ENCODE measurements at places on chromosomes 7 and 10. TPM values are rescaled to one million over a fixed set of nuclear protein-coding genes. Genes with fewer than 3 reads are reported as not detected.

Gene CPA2
- total RNA-seq, result 0.73 TPM

- DNase-seq, result no peak
Observed at GRCh38 chr10:122495406-122496340, 34.3 kb downstream of the HTRA1 start.

Gene CDHR3
- 3.2 TPM for total RNA-seq

GRCh38 chr10:52486840-52487611 lies 172.9 kb downstream of the DKK1 start:
- no peak for DNase-seq

Gene EBF3
- total RNA-seq, result 1.2 TPM

Gene FRAT2
- 9.2 TPM for total RNA-seq

GRCh38 chr7:73828107-73828803 lies 2.5 kb upstream of the CLDN4 start:
- no peak for DNase-seq

DNA sequence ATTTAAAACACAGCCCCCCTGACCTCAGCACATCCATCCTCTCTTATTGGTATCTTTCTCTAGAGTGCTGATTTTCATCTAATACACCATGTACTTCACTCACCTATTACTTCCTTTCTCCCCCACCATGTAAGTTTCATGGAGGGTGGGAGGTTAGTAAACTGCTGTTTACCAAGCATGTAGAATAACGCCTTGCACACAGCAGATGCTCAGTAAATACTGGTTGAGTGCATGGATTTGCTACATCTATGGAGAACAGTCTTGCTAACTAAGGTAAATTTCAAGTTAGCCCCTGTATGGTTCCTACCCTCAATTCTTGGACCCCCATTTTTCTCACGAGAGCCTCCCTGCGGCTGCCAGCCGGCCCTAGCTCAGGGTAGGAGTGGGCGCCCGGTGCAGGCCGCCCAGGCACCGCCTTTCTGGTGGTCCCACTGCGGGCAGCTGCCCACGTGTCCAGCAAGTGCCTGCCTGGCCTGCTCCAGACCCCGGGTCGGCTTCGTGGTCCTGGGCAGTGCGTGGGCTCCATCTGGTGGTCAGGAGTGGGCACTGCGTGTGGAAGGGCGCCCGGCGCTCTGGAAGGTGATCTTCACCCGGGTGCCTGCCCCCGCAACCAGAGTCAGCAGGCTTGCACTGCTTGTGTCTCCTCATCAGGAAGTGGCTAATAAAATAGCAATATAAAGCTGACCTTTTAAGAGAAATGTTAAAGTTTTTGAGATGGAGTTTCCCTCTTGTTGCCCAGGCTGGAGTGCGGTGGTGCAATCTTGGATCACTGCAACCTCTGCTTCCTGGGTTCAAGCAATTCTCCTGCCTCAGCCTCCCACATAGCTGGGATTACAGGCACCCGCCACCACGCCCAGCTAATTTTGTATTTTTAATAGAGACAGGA lies 63.4 kb upstream of the DNAJB6 start:
- DNase-seq, result no peak

GRCh38 chr10:1323951-1324350 lies 267.8 kb downstream of the WDR37 start:
- DNase-seq, result no peak

GRCh38 chr7:65250697-65251395 lies 122.8 kb upstream of the ZNF92 start:
- no peak for DNase-seq

DNA sequence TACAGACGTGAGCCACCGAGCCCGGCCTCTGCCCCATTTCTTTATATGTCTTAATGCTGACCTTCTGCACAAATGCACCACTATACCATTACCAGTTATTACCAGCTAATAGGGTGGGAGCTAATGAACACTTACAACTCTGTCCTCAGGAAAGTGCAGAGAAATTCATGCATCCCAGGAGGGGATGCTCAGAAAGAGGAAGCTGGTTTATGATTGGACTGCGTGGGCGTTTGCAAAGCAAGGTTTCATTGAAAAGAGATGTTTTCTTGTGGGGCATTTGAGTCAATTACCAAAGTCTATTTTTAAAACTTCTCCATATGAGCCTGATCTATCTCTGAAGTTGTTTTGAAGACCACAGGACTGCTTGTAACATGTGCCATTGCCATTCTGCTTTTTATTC lies 417.7 kb upstream of the CELF2 start:
- DNase-seq, result no peak

DNA sequence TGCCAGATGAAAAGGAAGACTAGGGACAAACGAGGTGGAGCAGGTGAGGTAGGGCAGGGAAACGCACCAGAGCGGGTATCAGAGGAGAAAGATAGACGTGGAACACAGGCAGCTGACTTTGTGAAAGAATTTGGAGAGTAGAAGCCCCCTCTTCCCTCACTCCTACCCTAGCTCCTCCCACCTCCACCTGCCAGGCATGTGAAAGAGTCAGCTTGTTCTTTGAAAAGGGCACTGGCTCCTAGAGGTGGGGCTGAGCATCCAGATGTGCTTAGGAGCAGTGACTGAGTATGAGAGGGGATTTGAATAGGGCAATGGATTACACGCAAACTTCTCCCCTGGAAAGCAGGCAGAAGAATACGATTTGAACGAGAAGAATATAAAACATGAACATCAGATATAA lies 174.2 kb upstream of the INHBA start:
- DNase-seq, result no peak

Gene EBLN1
- total RNA-seq, result not detected

DNA sequence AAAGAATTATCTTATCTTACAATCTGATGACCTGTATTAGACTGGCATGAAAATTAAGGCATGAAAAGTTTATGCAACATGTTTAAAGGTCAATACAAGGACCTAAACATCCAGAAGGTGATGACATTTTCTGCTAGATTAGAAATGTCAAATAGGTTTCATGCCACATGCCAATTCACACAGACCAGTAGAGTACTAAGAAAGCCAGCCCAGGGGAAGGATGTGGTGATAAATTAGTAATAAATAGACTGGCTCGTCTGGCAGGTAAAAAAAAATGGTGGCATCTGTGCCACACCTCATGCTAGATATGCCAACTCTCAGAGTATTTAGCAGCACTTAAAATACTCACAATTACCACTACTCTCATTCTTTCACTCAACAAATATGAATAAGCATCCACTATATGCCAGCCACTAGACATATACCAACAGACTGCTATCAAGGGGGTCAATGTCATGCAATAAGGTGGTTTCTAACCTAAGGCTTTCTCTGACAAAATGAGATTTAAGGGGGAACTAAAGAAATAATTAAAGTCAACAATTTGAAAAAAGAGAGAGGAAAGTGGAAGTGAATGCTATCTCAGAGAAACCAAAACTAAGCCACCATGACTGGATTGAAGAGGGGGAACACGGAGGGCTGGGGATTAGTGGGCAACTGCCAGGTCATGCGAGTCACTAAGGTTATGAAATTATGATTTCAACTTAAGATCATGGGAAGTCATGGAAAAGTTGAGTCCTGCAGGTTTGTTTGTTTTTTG lies 83.5 kb downstream of the SGMS1 start:
- DNase-seq, result no peak

- no peak for DNase-seq
Observed at GRCh38 chr10:72563327-72563932, 62.4 kb downstream of the MICU1 start.

DNA sequence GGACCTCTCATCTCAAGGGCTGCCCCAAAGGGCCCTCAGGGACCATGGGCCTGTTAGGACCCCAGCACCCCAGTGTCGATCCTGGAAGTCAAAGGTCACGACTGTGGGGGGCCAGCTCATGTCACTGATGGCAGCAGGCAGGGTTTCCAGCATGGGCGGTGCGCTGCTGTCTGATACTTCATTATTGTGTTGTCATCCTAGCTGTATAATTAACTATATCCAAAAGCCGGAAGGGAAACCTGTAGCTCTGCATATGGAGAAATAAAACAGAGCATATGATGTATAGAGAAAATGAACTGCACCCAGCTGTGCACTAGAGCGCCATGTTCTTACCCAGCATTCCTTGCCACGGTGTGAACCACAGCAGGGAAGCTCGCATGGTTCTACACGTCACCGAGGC lies 196.3 kb downstream of the EBF3 start:
- DNase-seq, result no peak

GRCh38 chr7:149785402-149785801 lies 12.0 kb upstream of the ZNF467 start:
- no peak for DNase-seq

Gene KEL
- 2.3 TPM for total RNA-seq

GRCh38 chr7:19519443-19520021 lies 189.3 kb downstream of the POLR1F start:
- no peak for DNase-seq

Gene TRPV5
- 0.29 TPM for total RNA-seq

- no peak for DNase-seq
Observed at GRCh38 chr10:89655722-89656121, 10.7 kb upstream of the PANK1 start.

DNA sequence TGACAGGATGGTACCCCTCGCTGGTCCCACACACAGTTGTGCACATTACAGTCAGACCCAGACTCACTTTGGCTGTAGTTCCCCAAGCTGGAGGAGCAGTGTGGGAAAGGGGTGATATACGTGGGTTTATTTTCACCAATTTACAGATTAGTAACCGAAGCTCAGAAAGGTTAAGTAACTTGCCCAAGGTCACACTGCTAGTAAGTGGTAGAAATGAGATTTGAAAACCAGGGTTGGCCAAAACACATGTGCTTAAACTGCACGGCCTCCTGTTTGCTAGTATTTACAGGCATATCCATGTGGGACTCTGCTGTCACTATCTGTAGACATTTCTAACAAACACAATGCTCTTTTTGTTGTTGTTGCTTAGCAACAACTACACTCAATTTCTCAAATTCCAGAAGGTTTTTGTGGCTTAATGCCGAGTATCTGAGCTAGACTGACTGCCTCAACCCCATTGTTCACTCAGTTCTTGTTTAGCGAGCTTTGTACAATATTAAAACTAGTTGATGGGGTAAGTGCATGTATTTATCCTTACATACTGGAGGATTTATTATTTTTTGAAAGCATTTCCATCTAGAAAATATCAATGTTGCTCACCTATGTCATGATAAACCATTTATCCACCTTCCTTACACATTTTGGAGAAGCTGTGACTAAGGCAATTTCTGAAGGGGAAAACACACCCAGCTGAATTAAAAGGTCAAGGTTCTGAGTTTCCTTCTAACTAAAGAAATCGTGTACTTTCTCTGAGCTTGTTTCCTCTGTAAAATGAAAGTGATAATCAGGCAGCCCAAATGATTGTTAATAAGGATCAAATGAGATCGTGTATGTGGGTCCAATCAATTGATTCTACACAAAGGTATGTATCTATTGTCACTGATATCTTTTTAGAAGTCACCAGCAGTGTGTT lies 5.3 kb upstream of the TMEM139 start:
- DNase-seq, result no peak

Gene SEMA3D
- 272 TPM for total RNA-seq

Gene C1GALT1
- 36.8 TPM for total RNA-seq

Gene PANK1
- total RNA-seq, result 27.2 TPM

DNA sequence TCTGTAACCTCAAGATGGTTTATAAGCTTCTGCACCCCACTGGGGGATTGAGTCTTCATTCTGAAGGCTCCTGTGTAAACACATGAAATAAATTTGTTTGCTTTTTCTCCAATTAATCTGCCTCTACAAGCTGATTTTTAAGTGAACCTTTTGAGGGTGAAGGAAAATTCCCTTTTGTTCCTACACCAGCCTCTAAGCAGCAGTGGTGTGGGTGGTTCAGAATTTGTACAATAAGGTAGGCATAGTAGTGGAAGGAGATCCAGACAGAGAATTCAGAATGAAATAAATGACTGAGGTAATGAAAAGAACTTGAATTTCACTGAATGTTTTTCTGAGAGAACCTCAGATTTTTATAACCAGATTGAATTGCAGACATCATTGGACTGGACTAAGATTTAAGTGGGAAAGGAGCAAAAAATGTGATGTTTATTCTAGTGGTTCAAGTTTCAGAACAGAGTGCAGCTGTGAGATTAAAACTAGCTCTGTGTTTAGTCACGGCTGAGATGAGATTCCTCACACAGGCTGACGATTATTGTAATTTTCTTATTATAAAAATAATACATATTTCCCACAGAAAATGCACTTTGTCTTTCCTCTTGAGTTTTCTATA lies 1162.2 kb downstream of the TYW1 start:
- DNase-seq, result no peak

Gene ENTPD7
- total RNA-seq, result 21.1 TPM

GRCh38 chr7:105776068-105776790 lies 100.2 kb downstream of the ATXN7L1 start:
- DNase-seq, result no peak

DNA sequence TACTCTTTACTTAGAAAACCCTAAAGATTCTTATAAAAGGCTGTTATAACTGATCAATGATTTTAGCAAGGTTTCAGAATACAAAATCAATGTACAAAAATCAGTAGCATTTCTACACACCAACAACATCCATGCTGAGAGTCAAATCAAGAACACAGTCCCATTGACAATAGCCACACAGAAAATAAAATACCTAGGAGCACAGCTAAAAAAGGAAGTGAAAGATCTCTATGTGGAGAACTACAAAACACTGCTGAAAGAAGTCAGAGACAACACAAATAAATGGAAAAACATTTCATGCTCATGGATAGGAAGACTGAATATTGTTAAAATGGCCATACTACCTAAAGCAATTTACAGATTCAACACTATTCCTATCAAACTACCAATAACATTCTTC lies 427.0 kb downstream of the KCNMA1 start:
- no peak for DNase-seq

GRCh38 chr10:59077855-59078254 lies 98.6 kb upstream of the PHYHIPL start:
- no peak for DNase-seq

Gene GPC2
- total RNA-seq, result 49.8 TPM

Gene PIP
- not detected for total RNA-seq

DNA sequence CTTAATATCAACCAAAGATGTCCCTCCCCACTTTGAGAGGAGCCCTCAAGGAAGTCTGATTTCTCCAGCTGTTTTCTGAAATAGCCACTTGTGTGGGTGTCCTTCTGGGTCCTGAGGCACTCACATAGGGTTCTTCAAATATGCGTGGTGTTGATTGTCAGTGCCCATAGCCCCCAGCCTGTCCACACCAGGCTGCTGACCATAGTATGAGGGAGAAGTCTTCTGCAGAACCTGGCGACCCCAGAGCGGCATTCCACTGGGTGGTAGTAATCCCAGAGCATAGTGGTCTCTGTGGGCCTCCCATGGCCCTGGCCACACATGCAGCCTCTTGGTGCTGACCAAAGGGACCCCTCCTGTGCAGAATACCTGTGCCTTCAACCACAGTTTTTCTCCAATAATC lies 82.7 kb upstream of the MACROH2A2 start:
- no peak for DNase-seq

DNA sequence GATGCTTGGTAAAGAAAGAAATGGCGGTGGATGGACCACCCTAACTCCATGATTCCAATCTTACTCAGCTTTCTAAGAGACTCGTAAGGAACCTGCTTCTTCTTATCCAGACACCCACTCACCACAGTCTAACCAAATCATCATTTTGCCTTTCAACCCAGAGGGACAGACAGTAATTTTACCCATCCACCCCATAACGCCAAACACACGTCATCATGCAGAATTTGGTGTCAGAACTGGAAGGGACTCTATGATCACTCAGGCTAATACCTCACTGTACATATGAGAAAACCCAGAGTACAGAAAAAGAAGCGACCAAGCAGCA lies 388 bp downstream of the ECD start:
- no peak for DNase-seq
